Thymus (tissue), 14 donors: ENCODE measurements at places on chromosomes 12 and 14. TPM values are rescaled to one million over a fixed set of nuclear protein-coding genes. Genes with fewer than 3 reads are reported as not detected.
A peak's percentile ranks its signal among the peaks of the same experiment; 100 is the strongest.

GRCh38 chr14:89221109-89221810 is 195.8 kb downstream of the FOXN3 start:
- H3K27me3 ChIP-seq: no peaks in the 10 kb centered on the region
- peak; percentile 50 for DNase-seq
- H3K36me3 ChIP-seq: peaks cover 11% of the 10 kb centered on the region
- peaks cover 5% of the 10 kb centered on the region for H3K4me1 ChIP-seq
- peak overlapping the region; percentile 5 for H3K27ac ChIP-seq

GRCh38 chr14:20333494-20333841 is 389 bp upstream of the CCNB1IP1 start:
- no peaks in the 10 kb centered on the region for H3K27me3 ChIP-seq
- peak overlapping the region; percentile 72 for H3K4me3 ChIP-seq
- H3K4me1 ChIP-seq: peaks cover 6% of the 10 kb centered on the region
- no peak for DNase-seq
- no peaks in the 10 kb centered on the region for H3K36me3 ChIP-seq

DNA sequence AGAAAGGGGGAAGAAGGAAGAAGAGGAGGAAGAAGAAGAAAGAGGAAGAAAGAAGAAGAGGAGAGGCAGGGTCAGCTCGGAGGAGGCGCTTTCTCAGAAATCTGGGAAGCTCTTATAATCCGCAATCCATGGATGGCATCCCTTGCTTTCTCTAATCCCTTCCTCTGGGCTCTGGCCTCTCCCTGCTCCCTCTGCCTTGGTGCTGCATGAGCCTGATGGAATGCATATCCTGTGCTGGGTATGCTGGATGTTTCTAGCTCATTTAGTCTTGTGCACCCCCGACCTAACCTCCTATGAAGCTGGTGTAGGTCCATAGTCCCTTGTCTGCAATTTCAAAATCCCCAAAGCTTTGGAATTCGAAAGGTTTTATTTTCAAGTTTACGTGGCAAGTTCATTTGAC is 94.2 kb upstream of the MYL2 start:
- H3K27ac ChIP-seq: no peak overlapping the region
- H3K27me3 ChIP-seq: peaks cover 16% of the 10 kb centered on the region
- DNase-seq: no peak
- no peak overlapping the region for H3K4me3 ChIP-seq
- H3K4me1 ChIP-seq: no peaks in the 10 kb centered on the region
- no peaks in the 10 kb centered on the region for H3K36me3 ChIP-seq

DNA sequence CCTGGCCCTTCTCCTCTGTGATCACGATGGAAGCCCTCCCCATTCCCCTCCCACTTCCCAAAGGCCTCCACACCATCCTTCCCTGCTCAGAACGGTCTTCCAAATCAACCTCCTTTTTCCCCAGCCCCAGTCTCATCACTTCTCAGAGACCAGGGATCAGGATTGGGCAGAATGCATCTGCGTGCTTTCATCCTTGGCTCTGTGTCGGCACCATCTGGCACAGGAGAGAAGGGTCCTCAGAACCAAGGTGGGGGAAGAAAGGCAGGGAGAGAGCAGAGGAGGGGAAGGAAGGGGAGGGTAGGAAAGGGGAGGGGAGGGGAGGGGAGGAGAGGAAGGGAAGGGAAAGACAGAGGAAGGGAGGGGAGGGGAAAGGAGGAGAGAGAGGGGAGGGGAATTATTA is 52.4 kb upstream of the FICD start:
- no peaks in the 10 kb centered on the region for H3K36me3 ChIP-seq
- H3K4me3 ChIP-seq: no peak overlapping the region
- no peak for DNase-seq

DNA sequence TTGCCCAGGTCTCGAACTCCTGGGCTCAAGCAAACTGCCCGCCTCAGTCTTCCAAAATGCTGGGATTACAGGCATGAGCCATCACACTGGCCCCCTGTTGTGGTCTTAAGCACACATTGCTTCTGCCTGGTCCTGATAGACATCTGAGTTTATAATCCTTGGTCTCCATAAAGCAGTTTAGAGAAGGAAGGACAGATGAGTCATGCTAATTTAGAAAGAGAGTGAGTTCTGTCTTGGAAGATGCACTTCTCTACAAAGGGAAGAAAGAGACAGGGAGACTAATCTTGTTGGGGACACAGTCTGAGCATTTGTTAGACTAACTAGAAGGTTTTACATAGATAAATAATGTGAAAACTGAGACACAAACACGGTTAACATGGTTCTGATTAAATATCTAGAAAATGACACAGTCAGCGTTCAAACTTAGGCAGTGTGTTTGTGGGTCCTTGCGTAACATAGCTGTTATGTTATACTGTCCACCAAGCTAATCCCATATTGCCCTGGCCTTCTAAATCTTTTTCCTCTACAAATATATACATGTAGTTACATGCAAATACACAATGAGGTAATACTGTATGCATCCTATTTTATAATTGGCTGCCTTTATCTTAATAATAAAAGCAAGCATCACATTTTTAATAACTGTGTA is 31.0 kb downstream of the SAMD4A start:
- no peak overlapping the region for H3K27ac ChIP-seq
- H3K27me3 ChIP-seq: no peaks in the 10 kb centered on the region
- no peaks in the 10 kb centered on the region for H3K36me3 ChIP-seq
- no peak overlapping the region for H3K4me3 ChIP-seq
- H3K4me1 ChIP-seq: peaks cover 2% of the 10 kb centered on the region

GRCh38 chr14:58780185-58780584 is 142.4 kb downstream of the DACT1 start:
- no peaks in the 10 kb centered on the region for H3K36me3 ChIP-seq
- no peak overlapping the region for H3K27ac ChIP-seq
- peaks cover 2% of the 10 kb centered on the region for H3K4me1 ChIP-seq
- no peaks in the 10 kb centered on the region for H3K27me3 ChIP-seq
- H3K4me3 ChIP-seq: no peak overlapping the region

DNA sequence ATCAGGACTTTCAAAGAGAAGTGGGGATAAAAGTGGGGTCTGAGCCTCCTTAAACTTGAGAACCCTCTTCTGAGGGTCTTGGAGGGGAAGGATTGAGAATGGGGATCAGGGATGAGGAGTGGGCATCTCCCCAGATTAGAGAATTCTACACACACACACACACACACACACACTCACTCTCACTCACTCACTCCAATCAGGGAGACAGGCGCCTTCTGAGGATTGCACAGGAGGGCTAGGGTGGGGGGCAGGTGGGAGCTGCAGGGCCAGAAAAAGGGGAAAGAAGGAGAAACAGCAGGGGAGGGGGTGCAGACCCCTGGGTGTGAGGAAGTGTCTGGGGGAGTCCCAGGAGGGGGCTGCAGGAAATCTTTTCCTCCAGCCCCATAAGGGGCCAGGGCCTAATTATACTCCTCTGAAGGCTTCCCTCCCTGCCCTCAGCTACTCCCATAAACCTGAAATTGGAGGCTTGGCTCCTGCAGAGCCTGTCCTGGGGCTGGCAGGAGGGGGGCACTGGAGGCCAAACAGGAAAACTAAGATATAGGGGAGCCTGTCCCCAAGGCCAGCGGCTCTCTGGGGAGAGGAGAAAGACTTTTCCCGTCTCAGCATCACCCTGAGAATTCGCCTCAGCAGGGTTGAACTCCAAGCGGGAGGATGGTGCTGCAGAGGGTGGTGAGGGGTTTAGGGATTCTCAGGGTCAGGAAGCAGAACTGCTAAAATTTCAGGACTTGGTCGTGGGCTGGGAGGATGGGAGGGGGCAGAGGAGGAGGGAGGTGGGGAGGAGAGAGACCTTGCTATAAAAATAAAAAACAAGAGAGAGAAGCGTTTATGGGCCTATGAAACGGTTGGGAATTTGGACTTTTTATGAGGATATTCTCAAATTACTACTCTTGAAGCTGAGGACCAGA is 1.6 kb downstream of the HOXC9 start:
- H3K27me3 ChIP-seq: peaks cover 100% of the 10 kb centered on the region
- no peak overlapping the region for H3K4me3 ChIP-seq
- H3K4me1 ChIP-seq: peaks cover 5% of the 10 kb centered on the region
- H3K36me3 ChIP-seq: no peaks in the 10 kb centered on the region

- DNase-seq: peak; percentile 85
- H3K36me3 ChIP-seq: no peaks in the 10 kb centered on the region
- peak overlapping the region; percentile 71 for H3K4me3 ChIP-seq
- H3K27ac ChIP-seq: peak overlapping the region; percentile 82
- H3K4me1 ChIP-seq: peaks cover 6% of the 10 kb centered on the region
Measured at GRCh38 chr12:96194971-96195844, 1.0 kb downstream of the ELK3 start.

- no peaks in the 10 kb centered on the region for H3K36me3 ChIP-seq
- no peaks in the 10 kb centered on the region for H3K4me1 ChIP-seq
- H3K27ac ChIP-seq: no peak overlapping the region
- H3K27me3 ChIP-seq: no peaks in the 10 kb centered on the region
Measured at GRCh38 chr12:58521152-58521551, 399.2 kb downstream of the LRIG3 start.

- peaks cover 3% of the 10 kb centered on the region for H3K36me3 ChIP-seq
- H3K27me3 ChIP-seq: no peaks in the 10 kb centered on the region
- no peak overlapping the region for H3K27ac ChIP-seq
- H3K4me3 ChIP-seq: no peak overlapping the region
- peaks cover 7% of the 10 kb centered on the region for H3K4me1 ChIP-seq
- no peak for DNase-seq
Measured at GRCh38 chr14:105851716-105852377, 325.5 kb downstream of the TMEM121 start.

NFATC4 gene
- total RNA-seq: 16.6 TPM

TSPAN19 gene
- 0.05 TPM for total RNA-seq

TMEM132D gene
- not detected for total RNA-seq

ACOT6 gene
- total RNA-seq: not detected

IAPP gene
- 0.14 TPM for total RNA-seq

TRPV4 gene
- 0.19 TPM for total RNA-seq

PRIMA1 gene
- total RNA-seq: 0.09 TPM
